ENCODE measurements at places on chromosomes 11 and 22.

DNA sequence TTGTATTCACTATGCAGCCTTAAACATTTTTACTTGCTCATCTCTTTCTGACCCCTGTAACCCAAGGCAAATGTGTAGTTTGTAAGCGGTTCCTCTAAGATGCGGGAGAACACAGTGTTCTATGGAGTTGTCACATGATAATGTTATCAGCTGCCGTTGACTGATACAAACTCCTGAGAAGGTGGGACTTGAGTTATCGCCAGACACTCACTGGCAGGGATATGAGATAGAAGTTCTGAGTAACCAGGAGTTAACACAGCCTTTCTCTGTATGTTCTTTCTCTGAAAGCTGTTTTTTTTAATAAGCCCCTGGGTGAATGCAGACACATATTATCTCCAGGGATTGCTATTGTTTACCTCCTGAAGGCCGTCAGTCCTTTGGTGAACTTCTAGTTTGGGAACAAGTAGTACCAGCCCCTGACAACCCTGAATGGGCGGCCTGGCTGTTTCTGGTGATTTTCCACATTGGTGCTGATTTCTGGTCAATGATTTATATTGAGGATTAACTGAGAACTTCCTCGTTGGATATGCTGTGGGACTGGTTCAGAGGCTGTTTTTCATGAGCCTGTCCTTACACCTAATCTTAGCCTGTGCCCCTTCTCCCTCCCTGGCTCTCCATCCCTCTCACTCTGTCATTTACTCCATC lies 155.3 kb upstream of the RASSF10 start:
- DNase-seq = no peak

DNA sequence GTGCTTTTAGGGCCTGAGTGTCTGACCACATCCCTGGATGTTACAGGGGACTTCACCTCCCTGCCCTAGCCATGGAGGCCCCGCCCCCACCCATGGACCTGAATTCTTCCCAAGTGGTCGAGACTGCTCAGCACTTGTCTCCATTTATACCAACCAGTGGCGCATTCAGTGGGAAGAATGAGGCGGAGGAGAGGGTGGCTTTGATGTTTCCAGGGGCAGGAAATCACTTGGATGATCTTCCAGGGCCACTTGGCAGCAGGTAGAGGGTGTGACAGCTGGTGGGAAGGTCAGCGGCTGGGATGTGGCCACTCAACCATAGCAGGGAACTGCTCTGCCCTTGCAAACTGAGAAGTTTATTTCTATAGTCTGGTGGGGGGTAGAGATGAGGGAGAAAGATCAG lies 155.1 kb upstream of the BLID start:
- DNase-seq = no peak

DNA sequence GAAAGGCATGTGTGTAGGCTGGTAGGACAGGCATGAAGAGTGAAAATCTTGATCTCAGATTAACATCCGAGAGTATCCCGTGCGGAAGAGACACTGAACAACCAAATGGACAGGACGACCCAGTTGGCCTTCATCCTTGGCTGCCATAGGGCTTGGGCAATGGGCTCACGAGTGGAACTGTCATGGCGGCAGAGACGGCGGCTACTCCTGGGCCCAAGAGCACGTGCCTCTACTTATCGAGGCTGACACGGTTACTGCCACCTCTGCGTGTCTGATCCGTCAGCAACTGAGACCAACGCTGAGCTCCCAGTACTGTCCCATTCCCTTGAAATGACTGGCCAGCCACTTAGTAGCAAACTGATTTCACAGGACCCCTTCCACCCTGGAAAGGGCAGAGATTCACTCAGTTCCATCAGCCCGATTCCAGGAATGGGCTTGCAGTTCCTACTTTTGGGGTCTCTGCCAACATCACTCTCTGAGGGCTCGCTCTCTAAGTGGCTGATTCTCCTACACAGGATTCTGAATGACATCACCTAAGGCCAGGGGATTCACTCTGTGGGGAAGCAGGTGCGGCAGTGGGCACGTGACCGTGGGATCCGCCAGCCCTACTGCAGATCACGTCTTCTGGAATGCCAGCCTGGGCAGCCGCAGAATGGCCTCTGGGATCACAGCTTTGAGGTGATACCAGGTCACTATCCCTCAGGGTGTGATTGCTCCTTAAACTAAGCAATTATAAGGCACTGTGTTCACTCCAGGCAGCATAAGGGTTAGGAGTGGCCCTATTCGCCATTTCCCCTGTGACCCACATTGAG lies 97.8 kb downstream of the RPS6KA4 start:
- peak; percentile 35 for DNase-seq

DNA sequence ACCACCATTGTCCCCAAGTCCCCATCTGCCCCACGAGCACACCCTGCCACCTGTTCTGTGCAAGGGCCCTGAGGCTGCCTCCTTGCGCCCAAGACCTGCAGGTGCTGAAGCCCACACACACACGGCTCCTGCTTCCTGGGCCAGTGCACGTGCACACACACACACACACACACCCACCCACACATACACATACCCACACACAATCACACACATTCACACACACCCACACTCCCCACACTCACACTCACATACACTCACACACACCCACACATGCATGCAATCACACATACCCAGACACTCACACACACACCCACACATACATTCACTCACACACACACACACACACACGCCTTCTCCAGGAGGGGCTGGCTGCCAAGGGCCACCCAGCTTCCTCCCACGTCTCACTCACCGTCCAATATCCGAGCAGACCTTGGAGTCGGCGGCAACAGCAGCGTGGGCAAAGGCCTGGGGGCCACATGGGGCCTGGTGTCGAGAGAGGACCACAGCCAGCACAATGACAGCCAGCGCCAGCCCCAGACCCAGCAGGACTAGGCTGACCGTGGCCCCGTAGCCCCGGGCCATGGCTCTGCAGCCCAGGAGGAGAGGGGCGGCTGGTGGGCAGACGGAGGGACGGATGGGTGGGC lies 616 bp downstream of the GGT5 start:
- DNase-seq = no peak

DNA sequence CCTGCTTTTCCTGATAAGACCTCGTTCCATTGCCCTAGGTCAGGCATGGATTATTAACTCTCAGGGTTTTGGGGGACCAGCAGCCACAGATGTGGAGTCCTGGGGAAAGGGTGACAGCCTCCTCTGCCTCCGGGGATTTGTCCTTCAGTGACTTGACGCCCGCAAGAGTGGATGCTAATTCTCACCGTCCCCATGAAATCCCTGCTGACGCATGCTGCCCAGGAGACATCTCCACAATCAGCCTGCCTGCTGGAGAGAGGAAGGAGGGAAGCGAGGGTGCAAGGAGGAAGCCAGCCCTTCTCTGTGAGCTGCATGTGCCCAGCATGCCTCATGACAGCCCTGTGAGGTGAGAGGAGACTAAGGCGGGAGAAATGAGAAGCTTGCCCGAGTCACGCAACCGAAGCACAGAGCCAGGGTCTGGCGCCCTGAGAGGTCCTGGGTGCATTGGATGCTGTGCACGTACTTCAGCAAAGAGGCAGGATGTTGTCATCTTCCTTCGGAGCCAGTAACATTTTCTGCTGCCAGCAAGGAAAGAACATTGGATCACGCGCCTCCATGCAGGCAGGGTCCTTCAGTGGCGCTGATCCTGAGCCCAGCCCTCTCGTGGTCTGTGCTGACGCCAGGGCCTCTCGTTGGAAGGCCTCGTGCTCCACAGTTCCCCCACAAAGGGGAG lies 27.3 kb upstream of the KRTAP5-6 start:
- no peak for DNase-seq

- no peak for DNase-seq
Measured at GRCh38 chr11:11211888-11212287, 141.2 kb downstream of the CSNK2A3 start.

- DNase-seq = peak; percentile 35
Measured at GRCh38 chr22:38865201-38866023, 6.6 kb downstream of the CBX6 start.

- no peak for DNase-seq
Measured at GRCh38 chr11:78684377-78684776, 109.7 kb upstream of the NARS2 start.

GRCh38 chr22:35150183-35151107 lies 84.5 kb downstream of the ISX start:
- no peak for DNase-seq

DNA sequence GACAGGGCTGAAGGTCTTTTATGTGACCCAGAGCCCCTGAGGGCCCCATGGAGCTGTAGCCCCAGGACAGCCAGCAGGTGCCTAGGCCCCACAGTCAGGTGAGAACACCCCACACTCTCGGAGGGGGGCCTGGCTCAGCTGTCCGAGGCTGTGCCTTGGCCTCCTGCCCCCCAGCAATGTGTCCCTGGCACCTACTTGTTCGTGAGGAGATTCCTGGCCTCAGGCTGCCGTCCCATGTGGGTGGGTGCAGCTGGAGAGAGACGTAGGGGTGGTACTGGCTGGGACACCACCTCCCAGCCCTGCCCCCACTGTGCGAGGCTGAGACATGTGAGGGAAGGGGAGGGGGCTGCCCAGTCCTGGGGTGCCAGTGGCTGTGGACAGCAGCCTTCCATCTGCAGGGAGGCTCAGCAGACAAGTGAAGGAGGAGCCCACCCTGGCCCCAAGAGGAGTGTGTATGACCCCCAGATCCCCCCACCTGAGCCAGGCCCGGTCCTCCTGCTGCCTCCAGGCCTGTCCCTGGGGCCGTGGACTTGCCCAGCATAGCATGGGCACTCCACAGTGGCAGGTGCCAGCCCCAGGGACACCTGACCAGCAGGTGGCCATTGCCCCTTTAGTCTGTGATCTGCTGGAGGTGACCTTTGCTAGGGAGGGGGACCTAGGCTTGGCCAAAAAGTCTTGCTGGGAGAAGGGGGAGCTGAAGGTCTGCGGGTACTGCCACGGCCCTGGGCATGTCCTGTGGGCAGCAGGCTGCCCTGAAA lies 17.0 kb downstream of the IL17REL start:
- DNase-seq = peak; percentile 59

DNA sequence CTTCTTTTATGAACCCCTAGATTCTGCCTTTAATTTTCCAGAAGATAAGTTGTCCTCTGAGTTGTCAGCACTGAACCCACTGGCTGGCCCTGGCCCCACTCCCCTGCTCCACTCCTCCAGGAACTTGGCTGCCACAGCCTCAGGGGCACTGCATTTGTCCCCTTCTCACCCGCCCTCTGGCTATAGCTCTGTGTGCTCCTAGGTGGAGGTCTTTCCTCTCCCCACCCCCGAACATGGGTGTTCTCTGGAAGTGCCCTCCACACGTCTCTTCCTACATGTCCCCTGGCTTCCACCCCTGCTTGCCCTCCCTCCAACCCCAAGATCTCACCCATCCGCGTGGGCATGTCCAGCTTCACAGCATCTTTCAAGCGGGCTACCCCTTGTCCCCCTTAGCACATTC lies 137.7 kb upstream of the TEAD1 start:
- DNase-seq = peak; percentile 47

DNA sequence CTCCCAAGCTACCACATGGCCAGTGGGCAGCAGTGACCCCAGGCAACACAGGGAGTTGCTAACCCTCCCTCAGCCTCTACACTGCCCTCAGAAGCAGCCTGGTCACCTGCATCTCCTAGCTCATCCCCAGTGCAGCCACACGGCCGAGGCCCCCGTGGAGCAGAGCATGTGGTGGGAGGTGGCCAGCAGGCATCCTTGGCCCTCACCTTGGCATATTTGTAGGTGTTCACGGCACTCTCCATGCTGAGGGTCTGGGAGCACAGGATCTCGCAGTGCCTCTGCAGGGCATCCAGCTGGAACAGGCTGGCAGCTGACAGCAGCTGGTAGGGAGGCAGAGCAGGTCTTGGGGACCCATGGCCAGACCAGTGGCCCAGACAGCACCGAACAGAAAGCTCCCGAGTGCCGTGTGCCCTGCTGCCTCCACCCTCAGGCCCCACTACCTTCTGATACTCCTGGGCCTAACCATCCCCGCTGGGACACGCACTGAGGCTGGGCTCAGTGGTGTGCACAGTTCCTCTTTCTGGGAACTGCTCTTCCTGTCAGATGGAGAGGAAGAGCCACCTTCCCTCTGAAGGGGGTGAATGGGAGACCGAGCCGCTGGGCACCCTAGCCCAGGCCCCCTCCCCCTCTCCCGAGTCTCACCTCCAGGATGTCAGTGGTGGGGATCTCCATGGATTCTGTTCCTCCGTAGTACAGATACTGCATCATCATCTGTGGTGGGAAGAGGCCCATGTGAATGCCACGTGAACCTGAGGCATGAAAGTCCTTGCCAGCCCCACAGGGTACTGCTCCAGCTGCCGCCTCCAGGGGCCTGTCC lies 48.8 kb downstream of the NAT10 start:
- no peak for DNase-seq

- DNase-seq = no peak
Measured at GRCh38 chr11:102276362-102276761, 40.9 kb upstream of the BIRC3 start.

DNA sequence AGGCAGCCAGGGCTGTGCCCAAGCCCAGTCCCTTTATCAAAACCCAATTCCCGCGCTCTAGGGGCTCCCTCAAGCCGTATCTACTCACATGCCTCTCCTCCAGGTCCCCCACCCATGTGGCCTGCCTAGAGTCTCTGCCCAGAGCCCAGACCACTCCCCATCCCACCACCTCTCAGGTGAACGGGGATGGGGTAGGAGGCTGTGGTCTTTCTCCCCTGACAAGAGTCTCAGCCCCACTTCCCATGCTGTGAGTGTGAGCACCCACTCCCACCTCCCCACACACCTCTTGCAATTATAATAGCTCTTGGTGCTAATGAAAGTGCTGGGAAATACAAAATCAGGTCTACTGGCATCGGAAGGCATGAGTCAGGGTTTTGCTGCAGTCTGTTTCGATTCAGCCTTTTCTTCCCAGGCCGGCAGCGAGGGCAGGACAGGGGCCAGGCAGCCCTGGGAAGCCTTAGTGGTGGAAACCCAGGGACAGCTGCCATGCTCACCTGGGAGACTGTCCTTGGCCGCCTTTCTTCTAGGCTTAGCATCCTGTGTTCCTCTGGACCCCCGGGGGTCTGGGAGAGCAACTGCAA lies 16.7 kb upstream of the TMPRSS4 start:
- peak; percentile 61 for DNase-seq

- DNase-seq = no peak
Measured at GRCh38 chr11:39249566-39250365, 2209.7 kb downstream of the LRRC4C start.

- DNase-seq = no peak
Measured at GRCh38 chr11:45369313-45369712, 83.2 kb upstream of the SYT13 start.

DNA sequence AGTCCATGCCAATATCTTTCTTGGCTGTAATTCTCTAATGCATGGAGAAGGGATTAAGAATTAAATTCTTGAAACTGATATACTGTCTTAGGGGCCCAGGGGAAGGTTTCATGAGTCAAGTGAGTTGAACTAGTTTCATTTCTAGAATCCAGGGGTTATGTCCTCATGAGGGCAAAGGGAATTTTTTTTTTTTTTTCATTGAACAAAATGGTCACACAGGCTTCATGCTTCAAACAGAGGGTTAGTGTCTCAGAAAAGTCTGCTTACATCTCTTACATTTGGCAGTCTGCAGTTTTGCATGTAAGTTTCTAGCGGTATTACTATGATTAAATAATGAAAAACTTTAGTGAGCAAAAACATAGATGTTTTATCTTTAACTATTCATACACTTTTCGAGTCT lies 32.9 kb downstream of the PPME1 start:
- DNase-seq = no peak

GRCh38 chr11:69058511-69059270 lies 10.0 kb downstream of the TPCN2 start:
- no peak for DNase-seq

- no peak for DNase-seq
Measured at GRCh38 chr22:30017375-30018223, 62.7 kb upstream of the HORMAD2 start.
